ELR (cell line): ENCODE measurements at places on chromosomes 7 and 10.

DNA sequence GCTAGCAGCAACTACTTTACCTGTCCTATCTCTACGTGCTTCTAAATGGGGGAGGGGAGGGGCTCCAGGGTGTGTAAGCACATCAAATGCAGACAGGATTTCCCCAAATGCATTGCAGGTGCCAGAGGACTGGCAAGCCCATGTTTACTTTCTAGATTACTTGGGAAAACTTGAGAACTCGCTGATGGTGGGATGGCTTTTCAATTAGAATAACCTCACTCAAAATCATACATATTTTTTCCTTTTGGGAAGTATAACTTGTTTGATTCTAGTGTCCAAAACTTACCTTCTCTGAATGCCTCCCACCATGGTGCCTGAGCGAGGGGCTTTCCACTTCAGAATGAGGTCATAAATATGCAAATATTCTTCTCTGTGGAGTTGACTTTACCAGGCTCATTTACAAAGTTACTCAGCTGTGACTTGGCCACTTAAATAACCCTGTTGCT, 191.3 kb upstream of the RHOBTB1 start:
- DNase-seq = peak; percentile 10

DNA sequence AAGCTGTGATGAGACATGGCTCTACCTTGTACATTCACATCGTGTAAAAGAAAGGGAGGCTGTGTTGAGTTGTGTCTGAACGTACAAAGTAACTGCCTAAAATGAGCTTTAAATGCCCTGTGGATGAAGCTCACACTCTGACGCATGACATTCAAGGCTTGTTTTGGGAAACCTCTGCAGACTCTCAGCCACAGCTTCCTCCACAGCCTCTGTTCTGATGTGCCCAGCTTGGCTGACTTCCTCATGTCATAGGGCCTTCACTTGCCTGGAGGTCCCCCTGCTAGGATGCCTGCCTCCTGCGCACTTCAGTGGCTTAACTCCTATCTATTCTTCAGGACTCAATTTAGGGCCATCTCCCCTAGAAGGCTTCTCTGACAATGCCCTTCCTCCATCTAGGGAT, 230.0 kb upstream of the HABP2 start:
- no peak for DNase-seq

DNA sequence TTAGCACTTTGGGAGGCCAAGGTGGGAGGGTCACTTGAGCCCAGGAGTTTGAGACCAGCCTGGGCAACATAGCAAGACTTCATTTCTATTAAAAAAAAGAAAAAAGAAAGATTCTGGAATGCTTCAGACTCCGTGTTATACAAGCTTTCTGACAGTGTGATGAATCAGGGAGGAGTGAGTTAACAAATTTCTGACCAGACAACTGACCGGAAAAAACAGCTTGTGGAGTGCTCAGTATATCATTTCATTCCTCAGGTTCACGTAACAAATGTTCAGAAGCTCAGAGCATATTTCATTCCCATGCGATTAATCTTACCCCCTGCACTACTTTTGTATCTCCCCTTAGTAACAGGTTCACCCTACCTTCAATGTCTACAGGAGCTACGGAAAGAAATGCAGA, 28.6 kb upstream of the TNPO3 start:
- DNase-seq = peak; percentile 22

DNA sequence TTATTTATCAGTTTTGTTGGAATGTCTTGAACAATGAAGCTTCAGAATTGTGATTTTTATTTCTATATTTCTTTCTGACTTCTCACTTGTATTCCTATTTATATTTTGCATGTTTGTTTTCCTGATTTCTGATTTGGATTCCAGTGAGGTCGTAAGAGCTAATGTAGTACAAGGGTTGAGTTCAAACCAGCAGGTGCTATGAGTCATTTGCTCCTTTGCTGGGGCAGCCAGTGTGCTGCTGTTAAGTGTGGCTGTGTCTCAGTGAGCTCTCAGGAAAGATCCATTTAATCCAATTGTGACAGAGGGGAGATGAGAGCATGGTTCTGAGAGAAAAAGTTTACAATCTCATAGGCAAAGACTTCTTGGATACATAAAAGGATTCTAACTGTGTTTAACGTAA, 48.6 kb downstream of the MCU start:
- peak; percentile 65 for DNase-seq

GRCh38 chr7:2631946-2632732, at the start of gene TTYH3:
TTYH3 (plus strand) TSS chr7:2631986; CDS start chr7:2632156, 170 bp downstream.
- DNase-seq = no peak

- DNase-seq = no peak
Observed at GRCh38 chr7:74092964-74093471, 9.4 kb downstream of the LIMK1 start.

GRCh38 chr7:66743920-66744319, 3.4 kb downstream of the RABGEF1 start:
- no peak for DNase-seq

GRCh38 chr7:110557-111232, 81.7 kb upstream of the FAM20C start:
- no peak for DNase-seq

DNA sequence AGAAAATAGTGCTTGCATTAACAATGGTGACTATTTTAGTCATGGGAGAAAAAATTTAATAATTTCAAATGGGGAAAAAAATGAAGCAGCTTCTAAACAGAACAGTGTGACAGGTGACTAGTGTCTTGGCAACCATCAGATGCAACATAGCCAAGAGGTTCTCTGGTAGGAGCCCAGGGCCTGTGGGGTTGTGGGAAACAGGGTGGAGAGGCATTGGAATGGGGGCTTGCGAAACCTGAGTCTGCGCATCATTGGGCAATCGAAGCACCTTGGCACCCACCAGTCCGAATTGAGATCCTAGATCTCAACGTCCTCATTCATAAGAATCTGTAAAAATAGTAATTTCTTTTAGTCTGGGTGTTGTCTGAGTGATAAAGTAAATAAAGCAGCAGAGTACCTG, 19.2 kb upstream of the PARD3 start:
- DNase-seq = no peak

DNA sequence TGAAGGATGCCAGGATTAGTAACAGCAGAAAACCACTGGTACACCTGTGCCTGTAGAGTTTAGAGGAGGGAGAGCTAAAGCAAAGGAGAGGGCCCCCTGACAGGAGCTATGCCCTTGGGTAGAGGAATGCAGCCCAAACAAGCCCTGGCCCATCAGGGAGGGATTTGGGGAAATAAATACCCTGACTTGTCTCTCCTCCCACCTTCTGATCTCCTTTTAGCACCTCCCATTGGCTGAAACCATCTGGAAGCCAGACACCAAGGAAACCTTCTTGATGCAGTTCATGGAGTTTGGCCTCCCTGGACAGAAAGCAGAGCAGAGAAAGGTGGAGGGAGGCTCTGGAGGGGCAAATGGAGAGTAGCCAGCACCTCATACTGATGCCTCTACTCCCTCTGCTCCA, 45.3 kb downstream of the ADRA2A start:
- DNase-seq = no peak

GRCh38 chr7:52863652-52864051, 171.8 kb upstream of the POM121L12 start:
- no peak for DNase-seq

DNA sequence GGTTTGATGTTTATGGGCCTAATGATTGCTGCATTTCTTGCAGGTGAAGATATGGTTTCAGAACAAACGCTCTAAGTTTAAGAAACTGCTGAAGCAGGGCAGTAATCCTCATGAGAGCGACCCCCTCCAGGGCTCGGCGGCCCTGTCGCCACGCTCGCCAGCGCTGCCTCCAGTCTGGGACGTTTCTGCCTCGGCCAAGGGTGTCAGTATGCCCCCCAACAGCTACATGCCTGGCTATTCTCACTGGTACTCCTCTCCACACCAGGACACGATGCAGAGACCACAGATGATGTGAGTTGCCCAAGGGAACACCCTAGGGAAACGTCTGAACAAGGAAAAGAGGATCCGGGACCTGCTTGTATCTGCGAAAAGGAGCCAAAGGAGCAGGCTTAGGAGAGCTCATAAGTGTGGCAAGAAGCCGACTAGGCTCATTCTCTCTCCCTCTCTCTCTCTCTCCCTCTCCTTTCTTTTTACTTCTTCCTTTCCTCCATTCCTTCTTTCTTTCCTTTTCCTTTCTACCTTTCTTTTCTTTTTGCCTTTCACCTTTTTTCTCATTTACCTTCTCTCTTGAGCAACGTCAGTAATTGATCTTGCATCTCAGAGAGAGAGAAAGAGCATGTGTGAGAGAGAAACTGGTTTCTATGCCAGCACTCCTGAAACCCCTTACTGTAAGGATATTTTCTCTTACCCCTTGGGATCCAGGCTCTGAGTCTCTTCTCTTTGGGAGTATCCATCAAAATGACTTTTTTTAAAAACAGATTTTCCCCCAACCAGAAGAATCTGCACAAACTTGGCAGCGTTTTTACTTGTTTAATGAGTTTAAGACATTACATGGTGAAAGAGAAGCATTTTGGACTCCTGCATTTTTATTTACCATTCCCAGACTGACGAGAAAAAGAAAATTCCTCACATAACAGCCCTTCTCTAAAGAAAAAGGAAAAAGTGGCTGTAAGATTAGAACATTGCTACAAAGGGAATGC, 4.7 kb downstream of the DLX6 start:
- no peak for DNase-seq

GRCh38 chr7:115940460-115941060, 90.0 kb downstream of the TFEC start:
- DNase-seq = peak; percentile 7

DNA sequence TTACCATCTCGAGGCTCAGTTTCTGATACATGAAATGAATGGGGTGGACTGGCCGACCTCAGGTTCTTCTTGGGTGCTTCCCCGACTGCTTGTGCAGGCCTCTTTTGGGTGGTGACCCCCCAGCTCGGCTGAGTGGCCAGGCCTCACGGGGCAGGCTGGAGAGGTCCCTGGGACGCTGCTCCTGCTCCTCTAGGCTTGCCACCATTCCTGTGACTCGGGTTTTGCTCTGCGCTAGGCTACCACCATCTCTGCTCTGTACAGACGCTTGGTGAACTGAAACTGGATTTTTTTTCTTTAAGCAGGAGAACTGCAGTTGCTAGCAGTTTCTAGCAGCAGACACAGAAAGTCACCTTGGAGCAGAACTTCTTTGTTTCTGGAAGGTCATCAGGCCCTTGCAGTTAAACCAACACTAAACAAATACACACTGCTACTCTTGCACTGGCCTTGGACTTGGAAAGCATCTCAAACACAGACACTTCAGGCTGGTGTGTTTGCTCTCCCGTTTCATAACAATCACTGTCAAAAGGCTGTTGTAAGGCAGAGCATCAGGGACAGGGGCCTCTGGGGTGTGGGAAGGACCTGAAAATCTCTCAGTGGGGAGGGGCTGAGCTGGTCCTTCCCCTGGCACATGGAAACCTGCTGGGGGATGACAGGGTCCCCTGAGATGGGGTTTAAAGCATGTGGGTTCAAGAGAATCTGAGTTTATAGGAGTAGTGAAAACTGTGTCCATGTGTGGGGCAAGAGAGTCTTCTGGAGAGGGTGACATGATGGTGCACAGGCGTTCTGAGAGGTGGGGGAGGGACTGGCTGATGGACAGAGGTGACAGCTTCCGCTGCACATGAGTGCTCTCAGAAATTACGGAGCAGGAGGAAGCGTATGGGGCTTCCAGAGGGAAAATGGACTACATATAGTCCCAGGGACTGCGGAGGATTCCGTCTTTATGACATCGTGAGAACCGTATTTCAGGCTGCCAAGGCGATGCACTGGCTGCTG, 35.0 kb upstream of the GIMAP8 start:
- DNase-seq = no peak

DNA sequence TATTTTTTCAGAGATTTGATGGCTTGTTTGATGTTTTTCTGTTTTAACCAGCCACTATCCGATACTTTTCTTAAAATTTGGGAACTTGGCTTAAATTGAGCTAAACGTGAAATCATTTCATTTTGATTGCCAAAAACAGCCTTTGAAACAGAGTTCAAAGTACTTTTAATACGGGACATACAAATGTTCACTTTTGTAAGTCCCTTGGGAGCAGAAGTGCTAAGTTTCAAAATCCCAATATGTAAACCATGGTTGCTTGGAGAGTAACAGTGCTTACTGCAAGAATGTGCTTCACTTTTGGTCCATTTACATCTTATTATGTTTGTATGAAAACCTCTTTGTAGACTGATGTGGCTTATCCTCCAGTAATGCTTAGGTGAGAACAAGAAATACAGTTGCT, 10.9 kb downstream of the PNPLA8 start:
- DNase-seq = no peak

DNA sequence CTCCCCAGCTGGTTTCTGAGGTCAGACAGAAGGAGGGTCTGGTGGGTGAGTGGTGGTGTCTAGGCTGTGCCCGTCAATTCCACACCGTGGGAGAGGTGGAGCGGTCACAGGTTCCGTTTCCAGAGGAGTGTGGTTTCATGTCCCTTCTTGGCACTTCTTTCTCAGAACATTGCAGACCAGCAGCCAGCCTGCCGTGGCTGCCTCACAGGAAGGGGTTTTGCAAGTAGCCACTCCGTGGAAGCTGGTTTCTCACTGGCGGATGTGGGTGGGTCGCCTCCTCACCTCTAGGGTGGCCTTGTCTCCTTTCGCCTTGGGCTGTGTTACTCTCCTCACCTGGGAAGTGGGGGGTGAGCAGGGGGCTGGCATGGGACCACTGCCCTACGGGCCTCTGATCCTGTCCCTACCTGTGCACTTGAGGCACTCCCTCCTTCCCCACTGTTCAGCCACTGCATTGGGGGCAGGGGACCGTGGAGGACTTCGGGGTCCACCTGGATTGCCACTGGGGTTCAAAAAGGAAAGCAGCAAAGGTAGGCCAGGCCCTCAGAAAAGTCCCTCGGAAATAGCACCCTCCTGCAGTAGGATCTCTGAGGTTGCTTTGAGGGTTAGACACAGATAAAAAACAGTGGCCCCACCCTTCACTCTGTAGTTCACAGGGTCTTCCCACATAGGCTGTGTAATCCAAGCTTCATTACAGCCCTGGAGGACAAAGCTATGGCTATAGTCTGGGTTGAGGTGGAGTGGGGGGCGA, 33.9 kb downstream of the TSPAN14 start:
- no peak for DNase-seq

GRCh38 chr10:62005281-62005680, 103.8 kb downstream of the ARID5B start:
- DNase-seq = no peak

DNA sequence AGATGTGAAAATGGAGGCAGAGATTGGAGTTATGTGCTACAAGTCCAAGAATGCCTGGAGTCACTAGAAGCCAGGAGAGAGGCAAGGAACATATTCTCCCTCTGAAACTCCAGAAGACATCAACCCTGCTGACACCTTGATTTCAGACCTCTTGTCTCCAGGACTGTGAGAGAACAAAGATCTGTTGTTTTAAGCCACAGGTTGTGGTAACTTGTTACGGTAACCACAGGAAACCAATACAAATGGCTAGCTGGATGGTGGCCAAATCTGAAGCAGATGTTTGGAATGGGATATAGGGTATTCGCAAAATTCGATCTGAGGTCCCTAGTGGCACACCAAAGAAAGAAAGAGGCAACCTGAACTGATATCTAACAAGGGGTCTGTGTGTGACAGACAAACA, 129.0 kb downstream of the HERPUD2 start:
- DNase-seq = peak; percentile 10
